ENCODE measurements at places on chromosomes 2 and 18.
A peak's percentile ranks its signal among the peaks of the same experiment; 100 is the strongest.

DNA sequence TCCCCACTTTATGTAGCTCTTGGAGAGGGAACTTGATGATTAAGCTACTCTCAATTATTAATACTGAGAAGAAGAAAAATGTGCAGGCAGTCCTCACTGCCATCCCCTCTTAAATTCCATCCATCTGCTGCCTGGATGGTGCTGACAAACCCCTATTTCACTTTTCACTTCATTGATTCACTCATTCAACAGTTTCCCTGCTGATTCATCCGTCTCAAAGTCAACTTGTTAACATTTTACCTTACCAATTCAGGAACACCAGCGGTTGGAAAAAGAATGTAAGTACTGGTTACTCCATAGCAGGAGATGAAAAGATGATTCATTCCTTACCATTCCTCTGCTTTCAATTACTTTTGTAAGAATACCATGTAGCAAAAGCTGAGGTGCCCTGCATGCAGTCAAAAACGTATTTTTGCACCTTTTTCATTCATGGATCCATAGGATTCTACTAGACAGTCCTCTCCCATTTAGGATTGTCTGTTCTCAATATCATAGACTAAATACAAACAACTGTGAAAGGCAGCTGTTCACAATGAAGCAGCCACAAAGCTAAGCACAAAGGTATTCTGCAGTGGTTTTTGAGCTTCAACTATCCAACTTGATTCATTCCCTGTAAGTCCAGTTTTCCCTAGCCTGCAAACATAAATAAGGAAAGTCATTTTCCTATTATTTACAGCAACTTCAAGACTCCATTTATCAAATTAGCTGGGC, 262.0 kb downstream of the MREG start:
- DNase-seq, result no peak

DNA sequence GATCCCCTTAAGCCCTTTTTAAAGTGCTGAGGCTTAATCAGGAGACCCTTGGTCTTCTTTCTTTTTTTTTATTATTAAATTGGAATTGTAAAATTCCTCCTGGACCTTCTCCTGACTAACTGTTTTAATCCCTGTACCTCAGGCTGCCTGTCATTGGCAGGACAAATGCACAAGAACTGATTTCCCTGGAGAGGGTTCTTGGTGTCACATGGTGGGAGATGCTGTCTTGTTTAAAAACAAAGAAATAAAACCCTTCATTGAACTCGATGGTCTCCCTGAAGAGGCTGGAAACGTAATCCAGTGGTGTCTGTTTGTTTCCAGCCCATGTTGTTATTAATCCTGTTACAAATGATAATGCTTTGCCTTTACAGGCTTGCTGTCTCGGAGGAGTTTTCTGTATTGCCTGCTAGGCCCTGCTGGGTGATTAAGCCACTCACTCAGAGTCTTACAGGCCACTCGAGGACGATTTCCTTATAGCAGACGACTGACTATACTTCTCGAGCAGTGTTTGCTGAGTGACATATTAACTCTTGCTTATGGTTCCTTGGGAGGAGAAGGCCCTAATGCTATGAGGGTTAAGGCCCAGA, 100.5 kb upstream of the MGAT5 start:
- no peak for DNase-seq

- DNase-seq, result no peak
Measured at GRCh38 chr2:215841175-215841816, 172.1 kb downstream of the MREG start.

GRCh38 chr18:64253222-64253621, 104.3 kb upstream of the LINC00305 start:
- no peak for DNase-seq

GRCh38 chr2:44168681-44169154, at the start of gene PPM1B:
Gene PPM1B (plus strand): TSS chr2:44168875. CDS start chr2:44201200, 32,325 bp downstream.
- DNase-seq, result peak; percentile 100

DNA sequence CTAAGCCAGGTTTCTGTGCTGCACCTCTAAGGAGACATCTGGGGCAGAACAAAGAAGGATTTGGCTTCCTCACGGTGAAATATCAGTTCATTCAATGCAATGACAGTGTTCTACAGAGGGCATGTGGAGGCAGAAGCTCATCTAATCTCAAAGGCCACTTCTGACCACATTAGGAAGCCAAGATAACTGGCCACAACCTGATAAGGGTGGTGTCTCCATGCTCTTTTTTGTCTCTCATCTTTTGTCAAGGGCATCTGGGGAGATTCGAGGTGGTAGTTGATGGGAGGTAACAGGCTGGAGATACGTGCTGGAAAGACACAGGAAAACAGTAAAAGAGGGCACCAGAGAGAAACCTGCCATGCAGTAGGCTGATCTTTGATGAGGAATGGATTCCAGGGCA, 303.9 kb downstream of the LRATD1 start:
- DNase-seq, result no peak

GRCh38 chr18:13809531-13810255, 14.3 kb upstream of the MC5R start:
- no peak for DNase-seq

DNA sequence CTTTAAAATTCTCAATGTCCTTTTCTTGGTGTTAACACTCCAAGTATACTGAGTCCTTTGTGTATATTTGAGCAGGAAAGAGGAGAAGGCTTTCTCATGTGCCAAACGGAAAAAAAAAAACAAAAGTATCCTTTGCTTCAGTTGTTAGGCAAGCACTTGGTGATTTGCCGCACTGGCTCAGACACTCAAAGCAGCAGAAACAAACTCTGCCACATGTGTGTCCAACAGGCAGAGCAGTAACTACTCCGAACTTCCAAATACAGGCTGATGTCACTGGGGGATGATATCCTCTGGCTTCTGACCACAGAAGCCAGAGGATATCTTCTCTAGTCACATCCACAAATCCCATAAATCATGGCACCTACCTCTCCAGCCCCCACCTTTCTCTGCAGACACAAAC, 108.0 kb upstream of the SALL3 start:
- no peak for DNase-seq

DNA sequence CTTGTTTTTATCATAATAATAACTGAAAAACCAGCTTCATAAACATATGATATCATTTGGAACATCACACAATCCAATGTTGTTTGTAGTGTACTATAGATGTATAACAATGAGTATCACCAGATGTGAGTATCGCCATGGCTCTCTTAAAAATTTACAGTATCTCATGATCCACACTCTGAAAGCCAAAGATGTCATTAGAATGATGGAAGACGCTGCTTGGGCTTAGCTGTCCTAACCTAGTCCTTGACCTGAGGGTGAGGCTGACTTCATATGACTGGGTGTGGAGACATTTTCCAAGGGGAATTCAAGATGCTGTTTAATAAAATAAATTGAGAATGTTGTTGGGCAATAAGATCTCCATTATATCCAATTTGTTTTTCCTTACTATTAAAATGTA, 242.6 kb downstream of the RIT2 start:
- DNase-seq, result no peak

GRCh38 chr2:219057709-219058540, 2.8 kb downstream of the IHH start:
- DNase-seq, result peak; percentile 79

DNA sequence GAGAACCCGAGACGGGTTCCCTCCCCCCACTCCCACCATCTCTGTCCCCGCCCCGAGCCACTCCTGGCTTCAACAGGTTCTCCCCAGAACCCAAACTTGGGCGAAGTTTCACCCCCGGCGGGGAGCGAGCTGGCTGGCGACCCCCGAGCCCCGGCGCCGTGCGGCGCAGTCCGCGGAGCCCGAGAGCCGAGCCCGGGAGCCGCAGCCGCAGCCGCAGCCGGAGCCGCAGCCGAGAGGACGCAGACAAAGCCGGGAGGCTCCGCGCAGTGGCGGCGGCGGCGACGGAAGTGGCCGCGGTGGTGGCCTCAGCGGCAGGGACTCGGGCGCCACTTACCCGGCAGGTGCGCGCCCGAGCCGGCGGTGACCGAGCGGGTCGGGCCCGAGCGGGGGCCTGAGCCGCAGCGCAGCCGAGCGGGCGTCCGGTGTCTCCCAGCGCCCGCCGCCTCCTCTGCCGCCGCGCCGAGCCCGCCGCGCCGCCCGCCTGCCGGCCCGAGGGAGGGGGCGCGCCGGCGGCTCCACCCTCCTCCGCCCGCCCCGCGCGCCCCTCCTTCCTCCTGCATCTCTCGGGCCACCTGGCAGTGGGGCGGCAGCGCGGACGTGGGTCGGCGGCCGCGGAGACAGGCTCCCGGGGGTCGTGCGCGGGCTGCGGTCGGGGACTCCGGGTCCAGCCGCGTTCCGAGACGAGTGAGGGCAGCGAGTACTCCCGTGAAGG, at the start of gene ECEL1:
Gene ECEL1, minus strand, starts transcription at position 450 of the 712 bp plus-strand sequence. CDS start 1,181 bp downstream, outside the sequence.
- DNase-seq, result no peak

DNA sequence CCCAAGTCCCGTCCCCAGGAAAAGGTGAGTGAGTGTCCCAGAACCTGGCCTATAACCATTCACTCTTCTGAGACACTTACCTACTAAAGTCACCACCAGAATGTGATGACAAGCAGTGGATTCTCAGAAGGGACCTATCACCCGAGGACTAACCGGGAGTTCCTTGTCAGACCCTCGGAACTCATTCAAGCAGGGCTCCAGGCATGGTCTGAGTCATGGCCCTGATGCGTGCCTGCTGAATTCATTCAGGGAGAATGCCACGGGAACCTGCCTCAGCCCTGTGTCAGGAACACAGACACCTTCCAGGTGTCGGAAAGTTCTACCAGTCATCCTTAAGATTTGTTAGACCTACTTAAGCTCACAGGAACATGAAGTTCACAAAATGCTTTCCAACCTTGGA, 29.8 kb downstream of the ALPK2 start:
- no peak for DNase-seq

- no peak for DNase-seq
Measured at GRCh38 chr2:1738646-1739302, 5.5 kb downstream of the PXDN start.

Measured in stimulated activated CD4-positive, alpha-beta T cell treated with anti-CD3 and anti-CD28 coated beads, Interleukin-4, amount 100 ng/mL, for 24 hours (primary cell).